Kidney glomerular epithelial cell (primary cell): ENCODE measurements at places on chromosomes 7 and 10.
A peak's percentile ranks its signal among the peaks of the same experiment; 100 is the strongest.

DNA sequence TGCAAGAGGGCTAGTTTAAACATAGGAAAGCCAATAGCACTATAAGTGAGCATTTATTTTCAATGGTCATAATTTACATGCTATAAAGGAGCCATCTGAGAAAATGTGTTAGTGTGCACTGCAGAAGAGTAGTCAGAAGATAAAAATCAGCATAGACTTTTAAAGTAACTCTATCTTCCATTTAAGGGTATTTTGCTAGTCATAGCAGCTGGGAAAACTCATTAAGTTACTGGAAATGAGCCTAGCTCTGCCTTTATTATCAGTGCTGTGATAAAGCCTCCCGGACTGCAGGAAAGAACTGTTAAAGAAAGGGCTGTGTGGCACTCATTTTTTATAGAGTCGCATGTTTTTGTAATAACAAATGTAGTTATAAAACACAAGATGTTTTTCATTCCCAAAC lies 825.8 kb upstream of the POM121L12 start:
- DNase-seq = no peak

DNA sequence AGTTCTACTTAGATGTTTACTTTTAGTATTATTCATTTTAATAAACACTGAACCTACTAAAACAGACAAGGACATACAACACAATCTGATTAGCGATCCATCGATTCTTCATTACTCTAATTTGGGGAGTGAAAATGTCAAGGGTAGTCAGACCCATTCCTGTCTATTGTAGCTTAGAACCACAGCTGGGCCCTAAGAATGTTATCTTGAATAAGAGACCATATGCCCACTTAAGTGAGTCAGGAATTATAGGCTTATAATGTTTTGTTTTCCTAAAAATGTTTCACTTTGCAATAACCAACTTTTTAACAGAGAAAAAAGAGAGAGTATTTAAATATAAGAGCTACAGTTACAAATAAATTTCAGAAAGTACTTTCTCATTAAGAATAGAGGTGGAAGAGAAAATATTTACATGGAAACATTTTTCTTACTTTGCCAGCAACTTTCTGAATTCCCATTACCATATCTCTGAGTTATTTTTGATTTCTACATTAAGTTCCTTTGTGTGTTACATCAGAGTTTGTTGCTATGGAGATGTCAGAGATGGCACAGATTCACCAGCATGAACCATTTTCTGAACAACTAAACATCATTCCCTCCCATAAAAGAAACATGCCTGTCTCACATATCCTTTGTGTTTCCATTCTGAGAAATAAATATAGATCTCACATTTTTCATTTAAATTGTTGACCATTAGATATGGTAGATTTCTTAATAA lies 75.4 kb upstream of the SLC13A1 start:
- no peak for DNase-seq

GRCh38 chr10:79542626-79543025 lies 17.6 kb downstream of the SFTPA2 start:
- DNase-seq = no peak

DNA sequence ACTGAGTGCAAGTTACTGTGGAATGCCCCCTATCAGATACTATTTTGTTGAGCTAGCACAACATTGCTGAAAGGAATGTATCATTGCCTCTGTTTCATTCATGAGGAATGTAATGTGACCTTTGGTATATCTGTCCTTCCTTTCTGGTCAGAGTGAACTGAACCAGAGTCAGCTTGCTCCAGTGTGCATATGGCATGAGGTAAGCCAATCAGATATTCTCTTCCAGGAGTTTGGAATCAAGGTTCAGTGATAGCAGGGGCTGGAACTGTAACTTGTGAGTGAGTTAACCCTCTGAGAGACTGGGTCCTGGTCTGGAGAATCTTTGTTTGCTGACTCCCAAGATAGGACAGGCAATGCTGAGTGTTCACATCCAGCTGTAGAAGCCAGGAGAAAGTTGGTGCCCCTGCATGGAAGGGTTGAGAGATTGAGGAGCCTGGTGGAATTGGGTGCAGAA lies 45.3 kb upstream of the OSBPL3 start:
- DNase-seq = peak; percentile 93

DNA sequence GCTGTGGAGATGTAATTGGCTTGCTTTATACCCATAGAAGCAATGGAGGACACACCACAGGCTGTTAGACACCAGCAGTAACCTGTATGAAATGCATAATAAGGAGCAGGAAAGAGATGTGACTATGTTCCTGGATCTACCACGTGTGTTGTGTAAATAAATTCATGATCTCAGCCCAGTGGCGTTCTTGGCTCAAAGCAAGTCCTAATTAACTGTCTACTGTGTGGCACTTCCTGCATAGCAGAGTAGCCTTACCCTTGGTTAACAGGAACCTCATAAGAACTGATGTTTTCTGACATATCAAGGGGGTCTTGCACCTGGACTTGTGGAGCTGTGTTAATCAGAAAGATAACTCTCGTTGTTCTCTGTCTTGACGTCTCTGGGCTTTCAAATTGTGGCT lies 25.7 kb upstream of the FAM180A start:
- peak; percentile 77 for DNase-seq

- DNase-seq = no peak
Observed at GRCh38 chr10:89909752-89910151, 208.4 kb downstream of the KIF20B start.

DNA sequence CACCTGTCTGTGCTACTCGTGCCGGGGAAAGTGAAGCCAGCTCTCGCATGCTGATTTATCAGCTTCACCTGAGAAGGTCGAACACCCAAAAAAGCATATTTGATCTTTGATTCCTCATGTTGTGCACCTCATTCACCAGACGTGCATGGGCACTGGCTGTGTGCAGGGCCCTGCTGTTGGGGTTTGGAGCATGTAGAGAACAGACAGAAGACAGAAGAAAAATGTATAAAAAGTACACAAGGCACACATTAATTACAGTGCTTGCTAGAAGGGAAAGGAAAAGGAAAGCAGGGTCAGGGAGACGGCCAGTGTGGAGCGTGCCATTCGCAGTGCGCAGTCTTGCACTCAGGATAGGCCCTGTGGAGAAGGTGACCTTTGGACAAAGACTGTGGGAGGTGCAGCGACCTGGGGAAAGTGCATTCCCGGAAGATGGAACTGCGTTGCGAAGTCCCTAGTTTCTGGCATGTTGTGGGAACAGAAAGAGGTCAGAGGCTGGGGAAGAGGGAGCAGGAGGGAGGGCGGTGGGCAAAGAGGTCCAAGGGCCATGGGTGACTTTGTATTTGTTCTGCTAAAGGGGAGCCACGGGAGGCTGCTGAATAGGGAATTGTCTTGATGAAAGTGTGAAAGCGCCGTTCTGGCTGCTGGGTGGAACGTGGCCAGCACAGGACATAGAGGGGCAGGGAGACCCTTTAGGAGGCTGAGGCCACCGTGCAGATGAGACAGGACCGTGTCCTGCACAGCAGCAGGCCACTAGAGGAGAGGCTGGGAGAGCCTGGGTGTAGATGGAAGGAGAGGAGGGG lies 232.8 kb downstream of the GLRX3 start:
- no peak for DNase-seq

DNA sequence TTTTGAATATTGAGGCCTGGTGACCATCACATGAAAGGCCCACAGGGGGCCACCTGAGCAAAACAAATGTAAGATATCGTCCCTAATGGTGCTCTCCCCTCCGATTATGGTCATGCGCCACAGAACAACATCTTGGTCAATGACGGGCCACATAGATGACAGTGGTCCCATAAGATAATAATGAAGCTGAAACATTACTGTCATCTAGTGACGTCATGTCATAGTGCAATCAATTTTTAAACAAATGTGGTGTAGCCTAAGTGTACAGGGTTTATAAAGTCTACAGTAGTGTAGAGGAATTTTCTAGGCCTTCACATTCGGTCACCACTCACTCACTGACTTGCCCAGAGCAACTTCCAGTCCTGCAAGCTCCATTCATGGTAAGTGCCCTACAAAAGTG lies 36.8 kb downstream of the JCAD start:
- no peak for DNase-seq

- no peak for DNase-seq
Observed at GRCh38 chr10:47454780-47455058, 29.2 kb downstream of the ANXA8 start.

DNA sequence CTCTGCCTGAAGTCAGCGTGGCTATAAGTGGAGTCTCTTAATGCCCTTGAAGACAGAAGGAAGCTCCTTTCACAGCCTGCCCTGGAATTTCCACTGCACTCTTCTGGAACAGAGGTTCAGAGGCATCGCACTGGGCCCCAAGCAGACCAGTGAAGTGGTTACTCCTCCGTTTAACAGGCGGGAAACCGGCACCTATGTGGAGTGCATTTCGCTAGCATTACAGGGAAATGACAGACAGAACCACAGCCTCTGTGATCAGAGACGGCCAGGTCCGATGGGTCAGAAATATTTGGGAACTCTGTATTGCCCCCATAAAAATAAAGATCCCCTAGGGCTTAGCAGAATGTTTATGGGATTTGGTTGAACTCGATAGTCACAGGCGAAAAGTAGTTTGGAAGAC lies 406.9 kb upstream of the PRKCQ start:
- no peak for DNase-seq

- DNase-seq = no peak
Observed at GRCh38 chr10:65204999-65205398, 1683.8 kb downstream of the REEP3 start.

DNA sequence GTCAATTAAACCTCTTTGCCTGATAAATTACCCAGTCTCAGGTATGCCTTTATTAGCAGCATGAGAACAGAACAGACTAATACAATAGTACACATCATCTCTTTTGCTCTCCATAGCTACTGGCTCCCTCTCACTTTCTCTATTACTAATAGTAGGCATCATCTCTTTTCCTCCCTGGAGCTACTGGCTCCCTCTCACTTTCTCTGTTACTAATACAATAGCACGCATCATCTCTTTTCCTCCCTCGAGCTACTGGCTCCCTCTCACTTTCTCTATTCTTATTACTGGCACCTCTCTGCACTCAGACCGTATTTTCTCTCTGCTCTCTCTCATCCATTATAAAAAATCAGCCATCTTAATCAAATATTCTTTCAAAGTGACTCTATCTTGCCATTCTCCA lies 37.1 kb downstream of the SLC25A13 start:
- DNase-seq = no peak

GRCh38 chr7:107344286-107344685 lies 125.6 kb upstream of the GPR22 start:
- DNase-seq = no peak

- DNase-seq = no peak
Observed at GRCh38 chr10:32577448-32577847, 131.5 kb downstream of the CCDC7 start.

- DNase-seq = no peak
Observed at GRCh38 chr7:26360650-26361049, 69.0 kb downstream of the SNX10 start.

- peak; percentile 1 for DNase-seq
Observed at GRCh38 chr10:111360260-111360925, 283.6 kb downstream of the ADRA2A start.

GRCh38 chr7:39539816-39540215 lies 26.4 kb upstream of the YAE1 start:
- no peak for DNase-seq

GRCh38 chr10:119031496-119032059 lies 2.1 kb downstream of the NANOS1 start:
- DNase-seq = no peak

DNA sequence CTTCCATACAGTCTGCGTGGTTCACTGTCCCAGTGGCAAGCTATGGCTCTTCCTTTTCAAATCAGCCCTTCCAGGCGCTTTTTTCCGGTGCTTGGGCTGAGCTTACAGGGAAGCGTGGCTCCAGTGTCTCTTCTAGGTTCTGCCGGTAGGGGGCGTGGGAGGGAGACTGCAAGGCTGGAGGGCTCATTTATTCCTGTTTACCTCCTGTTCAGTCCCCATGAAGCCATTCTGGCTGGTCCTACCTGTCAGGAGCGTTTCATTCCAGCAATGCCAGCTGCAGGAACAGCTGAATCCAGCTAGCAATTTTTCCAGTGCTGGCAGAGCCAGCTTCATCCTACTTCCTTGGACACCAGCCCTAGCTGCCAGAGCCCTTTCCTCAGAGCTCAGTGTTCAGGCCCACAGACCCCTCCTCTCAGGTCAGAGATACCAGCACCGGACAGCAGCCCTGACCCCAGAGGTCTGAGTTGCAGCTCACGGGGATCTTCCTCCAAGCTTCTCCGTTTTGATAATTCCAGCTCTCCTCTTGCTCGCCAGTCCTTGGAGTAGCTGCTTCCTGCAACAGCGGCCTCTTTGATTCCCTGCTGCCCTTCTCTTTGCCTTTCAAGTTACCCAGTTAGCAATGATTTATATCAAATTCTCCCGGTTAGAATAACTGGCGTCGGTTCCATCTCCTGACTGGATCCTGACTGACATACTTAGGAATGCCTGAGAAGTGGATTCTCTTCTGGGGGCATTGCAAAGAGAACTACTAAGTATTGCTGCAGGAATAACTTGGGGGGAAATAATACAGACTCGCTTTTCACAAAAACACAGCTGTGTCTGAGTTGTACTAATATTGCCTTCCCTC lies 129.8 kb downstream of the FRMD4A start:
- no peak for DNase-seq

GRCh38 chr10:106502641-106503040 lies 661.9 kb downstream of the SORCS1 start:
- no peak for DNase-seq

DNA sequence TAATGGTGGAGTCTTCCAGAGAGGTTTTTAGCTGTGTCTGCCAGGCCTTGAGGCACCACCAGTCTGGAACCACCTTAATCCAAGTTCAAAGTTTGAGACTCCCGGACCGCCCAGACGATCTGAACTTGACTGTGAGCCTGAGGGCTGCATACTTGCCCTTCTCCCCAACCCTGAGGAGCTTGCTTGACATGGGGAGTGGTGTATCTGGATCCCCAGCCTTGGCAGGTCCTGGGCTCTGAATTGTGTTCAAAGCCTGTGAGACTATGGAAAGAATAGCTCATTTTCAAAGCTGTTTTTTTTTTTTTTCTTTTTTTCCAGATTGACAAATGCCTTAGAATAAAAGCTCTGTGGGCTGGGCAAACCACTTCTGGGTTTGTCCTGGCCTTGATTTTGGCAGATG lies 22.3 kb upstream of the CAMK1D start:
- no peak for DNase-seq

- DNase-seq = no peak
Observed at GRCh38 chr7:29613100-29613499, 49.5 kb downstream of the PRR15 start.

- DNase-seq = no peak
Observed at GRCh38 chr10:49613882-49614241, at the start of gene CHAT. Gene CHAT (plus strand): TSS chr10:49614037. CDS start chr10:49614190, 153 bp downstream.

DNA sequence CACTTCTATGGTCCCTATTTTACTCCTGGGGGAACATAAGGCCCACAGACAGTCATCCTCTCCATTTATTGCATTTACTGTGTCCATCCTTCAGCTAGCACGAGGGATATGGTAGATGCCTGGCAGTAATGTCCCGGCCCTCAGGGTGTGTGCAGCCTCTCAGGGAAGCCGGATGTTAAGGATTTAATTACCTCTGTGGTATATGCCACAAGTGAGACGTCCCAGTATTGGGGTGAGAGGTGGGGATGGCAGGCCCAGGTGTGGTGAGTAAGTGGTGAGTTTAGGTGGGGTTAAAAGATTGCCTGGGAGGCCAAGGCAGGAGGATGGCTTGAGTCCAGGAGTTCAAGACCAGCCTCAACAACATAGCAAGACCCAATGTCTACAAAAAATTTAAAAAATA lies 144.9 kb downstream of the SH3PXD2A start:
- DNase-seq = no peak

- DNase-seq = no peak
Observed at GRCh38 chr10:91590142-91590903, 42.5 kb downstream of the PPP1R3C start.

GRCh38 chr10:95308389-95309302 lies 17.8 kb upstream of the PDLIM1 start:
- DNase-seq = peak; percentile 98
